Heart left ventricle (tissue), 16 donors: ENCODE measurements at places on chromosomes 12 and 14.

DNA sequence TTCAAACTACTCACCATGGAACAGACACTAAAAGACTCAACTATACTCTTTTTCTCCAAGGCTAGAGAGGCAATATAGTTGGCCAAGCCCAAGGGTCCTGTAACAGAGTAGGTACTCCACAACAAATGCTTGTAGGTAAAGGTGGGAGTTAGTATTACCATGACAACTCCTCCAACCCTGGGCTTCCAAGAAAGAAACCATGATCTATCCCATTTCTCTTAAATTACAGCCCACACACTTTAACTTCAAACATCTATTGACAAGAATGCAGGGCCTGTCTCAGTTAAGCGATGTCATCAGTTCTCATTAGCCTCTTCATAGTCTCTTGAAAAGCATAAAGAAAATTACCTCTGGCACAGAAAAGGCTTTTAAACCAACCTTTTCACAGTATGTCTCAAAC, 25.0 kb downstream of the ERH start:
- H3K27me3 ChIP-seq, result no peaks in the 10 kb centered on the region
- H3K4me3 ChIP-seq, result no peak overlapping the region
- H3K4me1 ChIP-seq, result no peaks in the 10 kb centered on the region

DNA sequence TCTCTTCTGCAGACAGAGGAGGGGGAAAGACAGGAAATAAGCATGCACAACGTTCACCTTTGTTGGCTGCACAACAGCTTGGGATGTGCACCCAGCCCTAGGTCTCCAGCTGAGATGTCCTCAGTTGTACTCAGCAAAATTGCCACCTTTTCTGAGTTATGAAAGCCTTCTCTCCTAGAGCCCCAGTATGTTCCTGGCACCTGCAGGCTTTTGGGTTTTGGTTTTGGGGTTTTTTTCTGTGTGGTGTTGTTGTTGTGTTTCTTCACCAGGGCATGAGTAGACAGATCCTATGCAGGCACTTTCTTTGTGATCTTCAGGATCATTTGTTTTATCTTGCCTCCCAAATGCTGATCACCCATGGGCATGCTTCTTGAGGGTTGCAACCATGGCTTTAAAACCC, 463.4 kb downstream of the DPF3 start:
- H3K4me1 ChIP-seq, result no peaks in the 10 kb centered on the region
- H3K27me3 ChIP-seq, result no peaks in the 10 kb centered on the region
- no peak for DNase-seq
- H3K4me3 ChIP-seq, result no peak overlapping the region
- H3K27ac ChIP-seq, result no peak overlapping the region

DNA sequence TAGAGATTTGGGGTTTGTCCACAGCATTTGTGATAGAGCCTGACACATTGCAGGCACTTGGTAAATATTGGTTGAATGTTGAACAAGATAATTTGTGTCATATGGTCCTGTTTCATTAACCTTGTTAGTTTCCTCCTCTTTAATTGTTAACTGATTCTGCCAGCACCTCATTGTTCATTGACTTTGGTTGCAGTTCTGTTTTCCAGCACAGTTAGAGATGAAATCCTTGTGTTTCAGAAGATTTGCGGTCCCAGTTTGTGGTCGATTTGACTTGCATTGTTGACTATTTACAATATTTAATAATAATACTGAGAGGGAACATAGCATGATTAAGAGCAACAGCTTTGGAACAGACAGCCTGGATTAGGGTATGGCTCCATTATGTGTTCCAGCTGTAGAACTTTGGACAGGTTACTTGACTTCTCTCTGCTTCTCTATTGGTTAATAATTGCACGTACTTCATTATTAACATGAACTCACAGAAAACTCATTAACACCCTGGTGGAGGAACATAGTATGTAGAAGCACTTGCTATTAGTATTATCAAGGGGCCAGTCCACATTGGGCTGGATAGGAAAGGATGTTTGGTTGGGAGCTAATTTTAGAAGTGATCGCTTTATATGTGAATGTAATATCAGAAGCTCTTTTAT, 8.7 kb downstream of the DRAM1 start:
- no peak for DNase-seq
- H3K27ac ChIP-seq, result no peak overlapping the region
- H3K4me1 ChIP-seq, result no peaks in the 10 kb centered on the region
- no peaks in the 10 kb centered on the region for H3K27me3 ChIP-seq

DNA sequence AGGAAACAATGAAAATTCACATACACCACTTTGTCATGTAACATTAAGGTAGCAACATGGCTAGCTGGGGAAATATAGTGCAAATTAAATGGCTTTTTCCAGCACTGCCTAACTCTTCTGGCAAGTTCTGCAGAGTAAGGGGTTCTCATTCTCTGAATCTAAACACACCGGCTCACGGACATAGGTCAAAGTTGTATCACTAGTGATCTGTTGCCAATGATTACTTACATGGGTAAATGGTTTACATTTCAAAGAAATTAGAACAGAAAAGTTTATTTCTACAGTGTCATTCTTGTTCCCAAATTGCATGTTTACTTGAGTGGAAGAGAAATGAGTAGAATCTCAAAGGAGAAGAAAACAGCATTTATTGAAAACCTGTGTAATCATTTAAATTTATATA, 381.9 kb downstream of the PRKD1 start:
- no peak overlapping the region for H3K4me3 ChIP-seq
- no peaks in the 10 kb centered on the region for H3K27me3 ChIP-seq
- H3K36me3 ChIP-seq, result no peaks in the 10 kb centered on the region
- H3K27ac ChIP-seq, result no peak overlapping the region
- H3K4me1 ChIP-seq, result no peaks in the 10 kb centered on the region

DNA sequence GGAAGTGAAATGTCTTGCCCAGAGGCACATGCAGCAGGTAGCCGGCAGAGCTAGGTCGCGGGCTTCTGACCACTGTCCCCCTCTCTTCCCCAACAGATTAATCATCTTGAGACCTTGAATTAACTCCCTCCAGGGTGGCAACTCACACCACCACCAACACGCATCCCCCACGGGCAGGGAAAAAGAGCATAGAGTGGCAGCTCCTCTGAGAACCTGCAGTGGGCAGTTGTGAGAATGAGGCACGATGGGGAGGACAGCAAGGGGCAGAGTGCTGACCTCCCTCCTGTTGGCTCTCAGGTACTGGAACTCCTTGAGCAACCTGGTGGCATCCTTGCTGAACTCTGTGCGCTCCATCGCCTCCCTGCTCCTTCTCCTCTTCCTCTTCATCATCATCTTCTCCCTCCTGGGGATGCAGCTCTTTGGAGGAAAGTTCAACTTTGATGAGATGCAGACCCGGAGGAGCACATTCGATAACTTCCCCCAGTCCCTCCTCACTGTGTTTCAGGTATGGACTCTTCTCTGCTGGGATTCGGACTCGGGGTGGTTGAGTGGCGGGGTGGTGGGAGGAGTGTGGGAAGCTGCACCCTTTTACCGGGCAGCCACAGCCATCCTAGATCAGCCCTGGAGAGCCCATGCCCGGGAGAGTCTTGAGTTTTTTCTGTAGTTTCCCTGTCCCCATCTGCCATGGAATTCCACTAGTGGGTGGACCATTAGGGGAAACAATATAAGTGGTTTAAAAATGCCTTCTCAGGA, 213.3 kb upstream of the FKBP4 start:
- H3K27ac ChIP-seq, result peak overlapping the region; percentile 71
- H3K4me3 ChIP-seq, result no peak overlapping the region
- no peaks in the 10 kb centered on the region for H3K36me3 ChIP-seq

GRCh38 chr14:21894003-21894897, 220.6 kb upstream of the OR4E1 start:
- peaks cover 6% of the 10 kb centered on the region for H3K27me3 ChIP-seq
- H3K36me3 ChIP-seq, result no peaks in the 10 kb centered on the region
- no peak overlapping the region for H3K4me3 ChIP-seq
- H3K4me1 ChIP-seq, result no peaks in the 10 kb centered on the region
- DNase-seq, result no peak

- H3K27ac ChIP-seq, result no peak overlapping the region
- no peak for DNase-seq
- H3K4me3 ChIP-seq, result no peak overlapping the region
- no peaks in the 10 kb centered on the region for H3K27me3 ChIP-seq
- no peaks in the 10 kb centered on the region for H3K36me3 ChIP-seq
Observed at GRCh38 chr12:67151886-67152285, 117.3 kb upstream of the CAND1 start.
